ENCODE measurements at places on chromosomes 5 and 9. TPM values are rescaled to one million over a fixed set of nuclear protein-coding genes. Genes with fewer than 3 reads are reported as not detected.

GRCh38 chr9:17138503-17138902 is 3.7 kb downstream of the CNTLN start:
- no peak for DNase-seq

DNA sequence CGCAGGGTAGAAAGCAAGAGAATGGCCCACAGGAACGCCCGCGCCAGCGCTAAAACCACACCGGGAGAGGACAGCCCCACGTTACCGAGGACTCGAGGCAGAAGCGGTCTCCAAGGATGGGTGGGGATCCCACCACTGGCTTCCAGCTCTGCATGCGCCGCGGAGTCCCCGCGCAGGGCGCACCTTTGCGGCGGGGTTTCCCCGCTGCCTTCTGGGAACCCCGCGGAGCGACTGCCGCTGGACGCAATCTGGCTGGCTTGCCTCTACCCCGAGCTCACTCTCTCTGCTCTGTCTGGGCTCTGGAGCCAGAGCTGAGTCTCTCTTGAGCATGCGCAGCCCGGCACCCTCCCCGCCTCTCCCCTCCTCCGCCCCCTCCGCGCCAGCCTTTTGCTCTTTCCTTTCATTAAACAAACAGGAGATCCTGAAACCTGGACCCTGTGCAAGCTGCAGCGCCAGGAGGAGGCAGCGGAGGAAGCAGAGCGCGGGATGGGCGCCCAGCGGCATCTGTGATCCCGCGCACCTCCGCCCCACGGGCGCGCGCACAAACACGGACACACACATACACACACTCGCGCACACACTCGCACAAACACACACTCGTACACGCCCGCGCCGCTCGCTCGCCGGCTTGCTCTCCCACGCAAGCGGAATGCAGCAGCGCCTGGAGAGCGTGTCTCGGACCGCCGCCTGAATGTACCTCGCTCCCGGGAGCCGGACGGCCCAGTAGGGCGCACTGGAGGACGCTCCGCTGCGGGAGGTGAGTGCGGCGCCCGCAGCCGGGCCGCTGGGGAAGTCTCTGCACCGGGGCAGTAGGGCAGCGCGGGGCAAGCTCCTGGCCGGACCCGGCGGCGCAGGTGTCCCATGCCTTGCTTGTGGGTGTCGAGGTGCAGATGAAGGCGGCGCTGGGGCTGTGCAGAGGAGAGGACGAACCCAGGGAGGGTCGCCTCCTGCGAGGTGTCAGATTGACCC is at the start of gene PLPPR1:
TSS of gene PLPPR1 (plus strand) at position 382 of the 969 bp plus-strand sequence.
- DNase-seq, result peak; percentile 36

DNA sequence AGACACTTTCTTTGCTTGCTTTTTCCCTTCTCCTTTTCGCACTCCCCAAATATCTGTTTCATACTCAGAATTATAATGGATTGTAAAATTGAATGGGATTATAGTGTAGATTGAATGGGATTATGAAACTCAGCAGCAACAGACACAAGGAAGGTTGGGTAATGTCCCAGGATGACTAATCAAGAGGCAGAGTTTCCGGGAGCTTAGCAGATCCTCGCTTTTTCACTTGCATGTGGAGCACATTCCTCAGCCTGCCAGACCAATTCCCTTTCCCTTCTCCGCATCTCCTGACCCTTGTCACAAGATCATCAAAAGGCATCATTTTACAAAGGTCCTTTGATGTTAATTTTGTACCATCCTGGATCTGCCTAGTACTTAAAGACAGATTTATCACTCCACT is 55.1 kb upstream of the SLC1A1 start:
- DNase-seq, result no peak

HINT1 gene
- 133 TPM for total RNA-seq

EDIL3 gene
- 205 TPM for total RNA-seq

WNT8A gene
- not detected for total RNA-seq

MRPS30 gene
- 30.7 TPM for total RNA-seq

DNA sequence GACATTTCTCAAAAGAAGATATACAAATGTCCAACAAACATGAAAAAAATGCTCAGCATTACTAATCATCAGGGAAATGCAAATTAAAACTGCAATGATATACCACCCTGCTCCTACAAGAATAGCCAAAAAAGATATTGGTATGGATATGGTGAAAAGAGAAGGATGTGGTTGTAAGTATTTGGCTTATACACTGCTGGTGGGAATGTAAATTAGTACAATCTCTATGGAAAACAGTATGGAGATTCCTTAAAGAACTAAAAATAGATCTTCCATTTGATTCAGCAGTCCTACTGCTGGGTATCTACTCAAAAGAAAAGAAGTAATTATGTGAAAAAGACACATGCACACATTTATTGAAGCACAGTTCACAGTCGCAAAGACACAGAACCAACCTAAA is 67.6 kb upstream of the RUSC2 start:
- no peak for DNase-seq

SLC6A18 gene
- not detected for total RNA-seq

PCDHGA9 gene
- total RNA-seq, result 13.2 TPM

DNA sequence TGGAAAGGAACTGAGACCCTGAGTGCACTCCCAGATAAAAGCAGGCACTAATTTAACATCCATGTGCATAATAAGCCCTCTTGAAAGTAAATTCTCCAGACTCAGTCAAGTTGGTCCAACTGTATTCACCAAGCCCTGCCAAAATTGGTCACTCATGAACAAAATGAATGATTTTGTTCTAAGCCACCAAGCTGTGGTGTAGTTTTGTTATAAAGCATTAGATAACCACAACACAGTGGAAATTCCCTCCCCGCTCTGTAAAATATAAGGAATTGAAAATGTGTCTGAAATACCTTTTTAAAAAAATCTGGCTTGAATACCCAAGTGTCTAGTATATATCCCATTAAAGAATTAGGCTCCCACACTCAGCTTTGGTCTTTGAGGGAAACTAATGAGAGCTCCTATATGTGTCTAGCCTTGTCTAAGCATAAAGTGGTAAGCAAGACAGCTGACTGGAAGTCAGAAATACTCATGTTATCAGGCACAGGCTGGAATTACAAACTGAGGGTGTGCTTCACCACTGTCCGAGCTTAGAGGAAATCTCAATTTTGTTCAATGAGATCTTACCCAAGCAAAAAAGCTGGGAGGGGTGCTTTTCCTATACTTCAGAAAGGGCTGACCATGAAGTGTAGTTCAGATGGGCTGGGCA is 33.2 kb downstream of the IDNK start:
- DNase-seq, result no peak

SHISAL2B gene
- not detected for total RNA-seq

Measured in aorta (tissue), 5 donors.